Uterus (tissue), 4 donors: ENCODE measurements at places on chromosomes 13 and 19. TPM values are rescaled to one million over a fixed set of nuclear protein-coding genes. Genes with fewer than 3 reads are reported as not detected.

The TYK2 gene
- 22.0 TPM for total RNA-seq

The ZNF837 gene
- total RNA-seq = not detected

The OR7A17 gene
- not detected for total RNA-seq

The PCCA gene
- 24.8 TPM for total RNA-seq

The NHLRC3 gene
- total RNA-seq = 32.4 TPM

The PSPN gene
- 2.2 TPM for total RNA-seq

The PIK3R2 gene
- 17.2 TPM for total RNA-seq

The SPTBN4 gene
- 5.3 TPM for total RNA-seq

DNA sequence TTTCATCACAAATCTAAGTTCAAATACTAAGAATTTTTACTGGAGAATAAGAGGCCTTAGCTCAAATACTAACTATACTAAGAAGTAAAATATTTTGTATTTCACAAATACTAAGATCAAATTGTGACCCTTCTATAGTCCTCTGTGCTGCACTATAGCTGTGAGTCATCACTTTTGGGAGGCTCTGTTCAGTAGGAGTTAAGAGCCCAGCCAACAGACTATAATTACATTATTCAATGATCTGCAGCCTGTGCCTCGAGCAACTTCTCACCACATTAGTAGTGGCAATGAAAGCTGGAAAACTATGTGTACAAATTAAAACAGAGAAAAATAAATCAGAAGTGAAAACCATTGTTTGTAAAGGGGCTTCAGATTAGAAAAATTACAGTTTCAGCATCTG, 147.3 kb upstream of the GPC6 start:
- DNase-seq = no peak

DNA sequence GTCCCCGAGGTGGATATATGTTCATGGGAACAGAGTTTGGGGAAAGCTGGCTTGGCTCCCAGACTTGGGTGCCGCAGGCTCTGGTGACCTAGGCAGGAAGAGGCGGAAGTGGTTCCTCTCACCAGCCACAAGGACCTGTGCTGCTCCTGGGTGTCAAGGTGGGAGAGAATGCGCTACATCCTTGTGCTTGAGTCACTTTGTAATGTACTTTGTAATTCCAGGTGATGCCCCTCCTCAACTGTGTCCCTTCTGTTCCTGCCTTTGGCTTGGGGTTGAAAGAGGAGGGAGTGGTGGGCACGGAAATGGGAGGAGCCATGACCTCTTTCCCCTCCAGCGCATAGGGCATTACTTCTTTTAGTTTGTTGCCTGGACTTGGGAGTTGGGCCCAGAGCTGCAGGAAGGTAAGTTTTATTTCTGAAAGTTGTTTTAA, 10.9 kb downstream of the GARRE1 start:
- peak; percentile 31 for DNase-seq

DNA sequence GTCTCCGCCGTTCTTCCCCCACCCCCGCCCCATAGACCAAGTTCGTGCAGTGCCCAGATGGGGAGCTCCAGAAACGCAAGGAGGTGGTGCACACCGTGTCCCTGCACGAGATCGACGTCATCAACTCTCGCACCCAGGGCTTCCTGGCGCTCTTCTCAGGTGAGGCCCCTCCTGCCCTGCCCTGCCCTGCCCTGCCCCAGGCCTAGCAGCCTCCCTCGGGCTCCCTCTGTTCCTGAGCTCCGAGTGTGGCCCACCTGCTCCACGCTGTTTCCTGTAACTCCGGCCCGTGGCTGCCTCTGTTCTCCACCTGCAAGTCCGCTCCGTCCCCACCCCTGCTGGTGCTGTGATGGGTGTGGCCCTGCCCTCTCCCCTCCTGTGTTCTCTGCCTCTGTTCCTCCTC, 6.4 kb downstream of the LHB start:
- DNase-seq = no peak

DNA sequence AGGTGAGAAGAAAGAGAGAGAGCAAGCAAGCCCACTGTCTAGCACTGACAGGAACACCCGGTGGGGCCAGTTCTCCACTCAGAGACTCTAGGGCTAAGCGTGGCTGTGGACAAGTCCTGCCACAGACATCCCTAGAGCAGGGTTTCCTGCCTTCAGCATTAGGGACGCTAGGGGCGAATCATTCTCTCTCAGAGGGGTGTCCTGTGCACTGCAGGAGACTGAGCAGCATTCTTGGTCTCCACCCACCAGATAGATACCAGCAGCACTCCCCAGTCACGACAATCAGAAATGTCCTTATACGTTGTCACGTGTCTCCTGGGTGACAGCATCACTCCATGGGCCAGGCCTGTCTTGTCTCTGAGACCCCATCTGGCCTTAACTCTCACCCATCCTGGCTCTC, 1.5 kb downstream of the OR10H1 start:
- DNase-seq = no peak

GRCh38 chr19:13604902-13605586, 98.8 kb upstream of the CACNA1A start:
- DNase-seq = no peak

GRCh38 chr13:39847336-39847735, 191.9 kb downstream of the COG6 start:
- DNase-seq = no peak

GRCh38 chr19:47503826-47504150, 11.1 kb downstream of the NAPA start:
- no peak for DNase-seq
